ENCODE measurements at places on chromosomes 4 and X.
A peak's percentile ranks its signal among the peaks of the same experiment; 100 is the strongest.

- DNase-seq = no peak
Observed at GRCh38 chr4:105679186-105679585, 29.3 kb downstream of the INTS12 start.

GRCh38 chr4:26803211-26803861, 57.3 kb upstream of the STIM2 start:
- DNase-seq = no peak

DNA sequence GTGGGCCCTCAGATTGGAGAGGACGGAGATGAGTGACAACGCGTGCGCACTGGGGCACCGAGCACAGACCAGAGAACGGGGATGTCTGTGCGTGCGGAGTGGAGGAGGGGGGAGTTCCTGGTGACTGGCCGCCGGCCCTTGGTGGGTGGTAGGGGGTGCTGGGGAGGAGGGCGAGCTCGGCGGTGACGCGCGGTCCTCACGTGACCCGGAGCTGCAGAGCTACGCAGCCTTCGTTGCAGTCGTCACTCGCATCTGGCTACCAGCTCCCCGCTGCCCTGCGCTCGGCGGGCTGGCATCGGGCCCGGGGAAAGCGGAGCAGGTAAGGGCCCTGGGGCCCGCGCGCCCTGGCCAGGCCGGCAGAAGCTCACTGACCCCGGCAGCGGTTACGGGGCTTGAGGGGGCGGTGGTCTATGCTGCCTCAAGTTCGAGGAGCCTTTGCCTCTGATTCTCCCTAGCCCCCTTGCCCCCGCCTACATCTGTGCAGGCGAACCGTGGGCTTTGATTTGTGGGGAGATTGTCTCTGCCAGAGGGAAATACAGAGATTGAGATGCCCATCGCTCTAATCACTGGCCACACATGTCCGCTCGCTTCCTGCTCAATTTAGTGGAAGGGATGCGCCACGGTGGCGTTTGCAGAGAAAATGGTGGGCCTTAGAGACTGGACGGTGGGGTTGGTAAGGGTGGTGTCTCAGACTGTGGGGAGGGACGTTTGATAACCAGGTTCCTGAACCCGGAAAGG, at the start of gene ARMCX4:
TSS of gene ARMCX4 (plus strand) at position 245 of the 738 bp plus-strand sequence. CDS start 3,134 bp downstream, outside the sequence.
- peak; percentile 3 for DNase-seq

DNA sequence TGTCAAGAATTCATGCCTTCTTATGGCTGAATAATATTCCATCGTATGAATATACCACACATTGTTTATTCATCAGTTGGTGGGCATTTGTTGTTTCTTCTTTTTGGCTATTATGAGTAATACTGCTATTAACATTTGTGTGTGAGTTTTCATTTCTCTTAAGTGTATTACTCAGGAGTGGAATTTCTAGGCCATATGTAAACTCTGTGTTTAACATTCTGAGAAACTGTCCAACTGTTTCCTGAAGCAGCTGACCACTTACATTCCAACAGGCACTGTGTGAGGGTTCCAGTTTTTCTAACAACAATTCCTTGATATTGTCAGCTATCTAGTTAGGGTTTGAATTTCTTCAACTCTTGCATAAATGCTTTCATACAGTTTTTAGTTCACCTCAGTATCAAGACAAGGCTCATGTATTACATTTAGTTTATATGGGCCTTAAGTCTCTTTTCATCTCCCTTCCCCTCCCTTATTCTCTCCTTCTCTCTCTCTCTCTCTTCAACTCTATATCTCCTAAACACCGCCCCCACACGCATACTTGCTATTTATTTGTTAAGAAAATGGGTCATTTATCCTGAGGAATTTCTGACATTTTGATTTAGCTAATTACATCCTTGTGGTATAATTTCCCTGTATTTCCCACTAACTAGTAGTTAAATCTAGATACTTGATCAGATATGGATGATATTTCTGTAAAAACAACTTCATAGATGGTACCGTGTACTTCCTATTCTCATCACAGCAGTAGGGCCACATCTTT, 77.4 kb downstream of the WDR19 start:
- DNase-seq = no peak

- no peak for DNase-seq
Observed at GRCh38 chr4:174198828-174199227, 84.6 kb downstream of the FBXO8 start.

GRCh38 chrX:133661962-133662839, 246.9 kb upstream of the GPC4 start:
- no peak for DNase-seq

GRCh38 chr4:143351774-143352451, 15.2 kb downstream of the GAB1 start:
- no peak for DNase-seq

DNA sequence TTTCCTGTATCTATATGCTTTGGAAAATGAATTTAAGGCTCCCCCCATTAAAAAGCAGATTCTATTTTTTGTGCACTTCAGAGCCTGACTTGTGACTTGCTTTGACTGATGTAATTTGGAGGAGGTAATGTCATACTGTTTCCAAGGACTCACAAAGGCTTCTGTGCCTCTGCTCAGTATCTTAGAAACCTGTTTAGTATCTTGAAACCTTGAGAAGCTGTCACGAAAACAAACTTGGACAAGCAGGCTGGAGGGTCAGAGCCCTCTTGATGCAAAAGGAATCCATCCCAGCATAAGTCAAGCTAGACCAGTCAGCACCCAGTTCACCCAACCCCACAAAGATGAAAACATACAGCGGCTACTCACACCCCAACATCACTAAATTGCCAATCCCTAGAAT, 560.0 kb upstream of the PCDH7 start:
- no peak for DNase-seq

DNA sequence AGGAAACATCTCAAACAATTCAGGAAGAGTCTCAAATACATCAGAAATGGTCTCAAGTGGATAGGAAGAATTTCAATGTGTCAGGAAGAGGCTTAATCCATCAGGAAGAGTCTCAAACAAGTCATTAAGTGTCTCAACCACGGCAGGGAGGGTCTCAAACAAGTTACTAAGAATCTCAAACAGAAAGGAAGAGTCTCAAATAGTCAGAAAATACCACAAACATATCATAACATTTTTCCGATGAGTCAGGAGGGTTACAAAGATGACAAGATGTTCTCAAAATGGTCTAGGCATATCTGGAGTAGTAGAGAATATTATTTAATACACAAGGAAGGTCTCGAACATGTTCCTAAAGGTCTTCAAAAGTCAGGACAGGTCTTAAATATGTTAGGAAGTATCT, 109.3 kb upstream of the USP9X start:
- DNase-seq = no peak

- DNase-seq = no peak
Observed at GRCh38 chr4:24777536-24778463, 17.6 kb upstream of the SOD3 start.

DNA sequence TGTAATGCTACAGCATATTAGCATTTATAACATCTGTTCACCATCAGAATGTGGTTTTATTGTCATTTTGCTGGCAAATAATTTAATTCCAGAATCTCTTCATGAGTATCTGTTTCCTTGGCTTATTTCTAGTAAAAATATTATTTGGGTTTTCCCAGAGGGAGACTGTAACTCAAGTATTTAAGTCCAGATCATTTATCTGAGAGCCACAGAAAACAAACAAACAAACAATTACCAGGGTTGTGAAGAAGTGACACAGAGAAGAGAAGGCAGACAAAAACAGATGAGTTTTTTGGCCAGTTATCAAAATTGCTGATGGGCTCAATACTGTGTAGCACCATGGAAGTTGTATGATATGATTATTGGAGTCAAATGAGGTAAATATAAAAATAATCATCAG, 515.1 kb downstream of the TECRL start:
- no peak for DNase-seq

GRCh38 chrX:107565931-107566603, 62.2 kb upstream of the PRPS1 start:
- DNase-seq = no peak

DNA sequence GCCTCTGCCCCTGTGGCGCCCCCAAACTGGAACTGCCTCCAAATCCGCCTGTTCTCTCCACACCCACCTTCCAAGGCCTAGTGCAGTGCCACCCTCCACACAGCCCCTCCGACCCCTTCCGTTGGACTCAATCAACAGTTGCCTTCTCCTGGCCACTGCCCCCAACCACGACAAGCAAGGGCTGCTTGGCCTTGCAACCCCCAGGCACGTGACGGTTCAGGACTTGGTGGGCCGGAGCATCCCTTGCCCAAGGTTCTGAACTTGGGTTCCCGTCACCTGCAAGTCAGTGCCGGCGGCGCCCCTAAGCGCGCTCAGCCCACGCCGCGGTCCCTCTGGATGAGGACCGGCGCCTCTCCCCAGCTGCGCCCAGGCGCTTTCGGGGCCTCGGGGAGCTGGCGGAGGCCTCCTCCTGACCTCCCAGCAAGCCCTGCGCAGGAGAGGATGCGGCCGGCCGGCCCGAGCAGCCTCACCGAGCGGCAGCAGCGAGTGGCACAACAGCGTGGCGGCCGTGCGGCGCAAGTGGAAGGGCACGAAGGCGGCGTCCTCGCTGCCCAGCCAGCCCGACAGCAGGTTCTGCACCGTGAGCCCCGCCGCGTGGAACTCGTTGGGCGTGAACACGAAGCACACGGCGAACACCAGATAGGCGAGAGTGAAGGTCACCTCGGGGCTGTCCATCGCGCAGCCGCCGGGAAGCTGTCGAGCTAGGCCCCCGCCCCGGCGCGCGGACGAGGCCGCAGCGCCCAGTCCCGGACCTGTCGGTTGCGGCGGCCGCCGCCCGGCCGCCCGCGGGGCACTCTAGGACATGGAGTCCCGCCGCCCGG, 750 bp downstream of the TMEM129 start:
- DNase-seq = no peak

DNA sequence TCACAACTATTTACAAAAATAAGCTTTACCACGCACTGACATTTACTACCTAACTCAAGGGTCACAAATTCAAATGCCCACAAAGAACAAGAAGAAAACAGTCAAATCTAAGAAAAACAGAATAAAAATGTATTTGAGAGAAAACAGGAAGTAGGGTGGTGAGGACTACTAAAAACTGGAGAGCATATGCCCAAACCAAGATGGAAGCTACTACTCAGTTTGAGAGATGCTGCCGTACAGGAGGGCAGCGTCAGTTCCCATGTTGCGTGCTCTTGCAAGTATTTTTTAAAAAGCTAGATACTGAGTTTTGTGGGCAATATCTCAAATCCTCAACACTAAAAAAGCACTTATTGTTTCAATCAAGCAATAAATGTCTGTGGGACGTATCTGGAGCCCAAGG, 16.2 kb downstream of the HNRNPD start:
- no peak for DNase-seq

DNA sequence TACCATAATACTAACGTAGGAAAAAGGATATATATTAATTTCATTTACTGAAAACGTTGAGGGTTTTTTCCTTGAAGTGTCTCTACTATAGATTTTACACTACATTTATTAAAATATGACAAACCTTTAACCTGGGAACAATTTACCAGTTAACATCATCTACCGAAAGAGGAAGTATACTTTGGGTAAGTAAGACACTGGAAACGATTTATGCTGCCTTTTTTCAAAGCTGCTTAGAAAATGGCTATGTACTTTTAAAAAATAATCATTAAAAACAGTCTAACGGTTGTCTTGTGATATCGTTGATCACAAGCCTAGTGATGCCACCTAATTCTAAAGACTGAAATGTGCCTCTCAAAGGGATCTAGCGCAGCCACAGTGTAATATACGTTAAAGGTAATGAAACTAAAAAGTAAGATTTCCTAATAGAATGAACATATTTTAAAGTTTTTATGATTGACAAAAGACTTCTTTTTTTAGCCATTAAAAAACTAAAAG, 50.4 kb downstream of the STX18 start:
- no peak for DNase-seq

DNA sequence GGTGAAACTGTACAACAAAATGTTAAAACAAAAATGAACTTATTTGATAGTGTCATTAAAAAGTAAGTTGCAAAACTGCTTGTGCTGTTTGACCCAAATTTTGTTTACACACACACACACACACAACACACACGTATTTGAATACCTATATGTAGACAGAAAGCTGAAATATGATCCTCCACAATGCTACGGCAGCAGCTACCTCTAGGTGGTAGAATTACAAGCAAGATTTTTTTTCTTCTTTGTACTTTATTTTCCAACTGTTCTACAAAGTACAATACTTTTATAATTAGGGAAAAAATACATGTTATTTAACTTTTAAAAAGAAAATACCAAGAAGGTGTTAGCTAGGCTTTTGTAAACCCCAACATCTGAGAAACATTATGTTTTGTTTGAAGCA, 1.2 kb downstream of the CYTL1 start:
- DNase-seq = no peak

DNA sequence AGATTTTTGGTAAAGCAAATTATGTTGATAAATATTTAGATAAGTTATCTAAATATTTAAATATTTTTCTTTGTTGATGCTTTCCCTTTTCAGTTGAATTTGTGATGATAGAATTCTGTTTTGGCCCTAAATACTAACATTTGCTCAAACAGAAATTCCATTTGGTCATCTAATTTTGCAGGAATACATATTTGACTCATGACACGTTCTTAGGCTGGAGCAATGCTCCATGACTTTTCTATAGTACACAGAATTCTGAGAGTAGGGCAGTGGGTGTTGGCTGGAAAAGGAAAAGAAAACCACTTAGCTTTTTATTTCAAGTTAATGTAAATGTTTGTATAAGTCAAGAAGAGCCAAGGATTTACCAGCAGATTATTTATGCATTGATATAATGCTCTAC, 58.6 kb upstream of the GK2 start:
- no peak for DNase-seq

GRCh38 chr4:142347241-142347640, 498.9 kb downstream of the INPP4B start:
- no peak for DNase-seq

GRCh38 chr4:158535130-158535614, 13.5 kb downstream of the RXFP1 start:
- no peak for DNase-seq

- DNase-seq = no peak
Observed at GRCh38 chr4:87087015-87087414, 133.4 kb downstream of the KLHL8 start.

DNA sequence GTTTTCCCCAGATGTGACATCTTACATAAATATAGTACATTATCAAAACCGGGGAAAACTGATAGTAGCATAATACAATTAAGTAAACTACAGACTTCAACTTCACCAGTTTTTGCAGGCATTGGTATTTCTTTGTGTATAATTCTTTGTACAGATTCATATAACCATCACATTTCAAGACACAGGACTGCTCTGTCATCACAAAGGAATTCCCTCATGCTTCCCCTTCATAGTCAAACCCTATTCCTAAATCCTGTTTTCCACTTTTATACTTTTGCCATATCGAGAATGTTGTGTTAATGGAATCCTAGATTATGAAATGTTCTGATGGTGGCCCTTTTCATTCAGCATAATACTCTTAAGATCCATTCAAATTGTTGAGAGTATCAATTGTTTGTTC, 36.0 kb downstream of the STIM2 start:
- no peak for DNase-seq

GRCh38 chr4:102505708-102506107, 4.5 kb downstream of the NFKB1 start:
- DNase-seq = no peak

- no peak for DNase-seq
Observed at GRCh38 chrX:18701621-18702361, 5.7 kb upstream of the PPEF1 start.

- no peak for DNase-seq
Observed at GRCh38 chr4:99356992-99357391, 4.4 kb upstream of the ADH1C start.

Measured in cortex of kidney (tissue), 1 donor.